Right atrium auricular region (tissue), 2 donors: ENCODE measurements at places on chromosomes 11 and 22.

DNA sequence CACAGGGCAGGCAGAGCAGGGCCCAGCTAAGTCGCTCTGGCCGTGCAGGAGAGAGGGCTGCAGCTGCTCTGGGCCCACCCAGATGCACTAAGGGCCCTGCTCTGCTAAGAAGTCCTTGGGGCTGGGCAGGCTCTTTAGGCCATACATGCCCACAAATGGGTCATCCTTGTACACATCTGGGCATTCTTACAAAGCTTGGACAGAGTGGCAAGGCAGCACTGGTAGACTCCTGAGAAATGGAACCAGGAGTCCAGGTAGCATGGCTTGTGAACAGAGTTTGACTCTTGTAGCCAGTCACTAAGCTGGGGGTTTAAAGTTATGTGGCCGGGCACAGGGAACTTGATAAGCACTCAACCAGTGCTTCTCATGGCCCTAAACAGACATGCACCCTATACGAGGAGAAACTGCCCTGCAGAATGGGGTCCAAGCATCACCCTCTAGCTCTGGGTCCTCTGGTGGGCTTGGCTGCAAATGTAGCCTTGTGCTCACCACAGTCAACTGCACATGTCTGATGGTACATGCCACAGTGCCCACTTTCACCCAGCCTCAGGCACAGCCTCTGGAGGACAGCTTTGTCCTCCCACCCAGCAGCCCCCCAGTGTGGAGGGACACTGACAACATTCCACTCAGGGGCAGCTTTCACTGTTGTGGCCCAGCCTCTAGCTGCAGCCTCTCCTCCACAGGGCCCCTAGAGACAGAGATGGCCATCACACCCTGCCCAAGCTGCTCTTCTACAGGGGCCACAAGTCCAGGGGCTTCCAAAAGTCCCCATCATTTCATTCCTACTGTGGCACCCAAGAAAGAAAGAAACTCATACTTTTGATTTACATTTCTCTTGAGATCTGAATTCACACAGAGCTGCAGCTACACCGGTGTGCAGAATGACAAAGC is 75.2 kb downstream of the DGCR2 start:
- DNase-seq: no peak

- no peak for DNase-seq
These were observed 9.5 kb downstream of the USP28 start for GRCh38 chr11:113865873-113866272.

GRCh38 chr11:117145393-117145761 is 1.3 kb downstream of the PAFAH1B2 start:
- no peak for DNase-seq

DNA sequence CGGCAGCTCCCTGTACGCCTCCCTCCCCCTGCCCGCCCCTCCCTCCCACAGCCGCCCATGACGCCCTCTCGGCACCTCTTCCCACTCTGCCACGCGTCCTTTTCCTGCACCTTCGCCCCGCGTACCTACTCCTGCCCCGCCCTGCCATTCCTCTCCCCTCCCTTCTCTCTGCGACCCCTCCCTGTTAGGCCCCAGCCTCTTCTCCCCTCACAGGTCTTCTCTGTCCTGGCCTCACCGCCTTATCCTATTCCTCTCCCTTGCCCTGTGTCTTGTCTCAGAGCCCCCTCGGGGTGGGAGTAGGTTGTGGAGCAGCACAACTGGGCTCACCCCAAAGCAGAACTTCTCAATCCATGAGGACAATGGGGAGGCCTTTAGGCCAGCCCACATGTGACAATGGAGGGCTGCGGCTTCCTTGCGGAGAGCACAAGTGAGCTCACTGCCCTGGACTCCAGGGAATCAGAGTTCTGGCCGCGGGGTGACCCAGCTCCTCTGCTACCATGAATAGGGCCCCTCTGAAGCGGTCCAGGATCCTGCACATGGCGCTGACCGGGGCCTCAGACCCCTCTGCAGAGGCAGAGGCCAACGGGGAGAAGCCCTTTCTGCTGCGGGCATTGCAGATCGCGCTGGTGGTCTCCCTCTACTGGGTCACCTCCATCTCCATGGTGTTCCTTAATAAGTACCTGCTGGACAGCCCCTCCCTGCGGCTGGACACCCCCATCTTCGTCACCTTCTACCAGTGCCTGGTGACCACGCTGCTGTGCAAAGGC is 539 bp downstream of the SLC35C1 start:
- DNase-seq: no peak

GRCh38 chr11:110454609-110455008 is 24.9 kb downstream of the FDX1 start:
- no peak for DNase-seq

DNA sequence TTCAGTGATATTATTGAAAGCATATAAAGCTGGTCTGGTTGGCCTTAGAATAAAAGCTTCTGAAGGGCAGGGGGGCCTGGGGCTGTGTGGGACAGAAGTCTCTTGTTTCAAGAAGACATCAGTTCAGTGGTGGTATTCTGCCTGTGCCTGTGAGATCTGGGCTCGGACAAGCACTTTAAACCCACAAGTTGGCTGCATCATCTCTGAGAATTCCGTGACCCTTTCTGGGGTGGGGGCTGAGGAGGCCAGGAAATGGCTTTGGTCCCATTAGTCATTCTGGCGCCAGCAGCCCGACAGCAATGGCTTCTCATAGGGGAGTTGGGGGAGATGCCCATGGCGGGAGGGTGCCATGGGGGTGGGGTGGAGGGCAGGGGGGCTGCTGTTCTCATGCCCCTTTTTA is 104.1 kb downstream of the PKNOX2 start:
- no peak for DNase-seq

GRCh38 chr11:60158636-60159035 is 24.2 kb downstream of the MS4A6A start:
- no peak for DNase-seq

DNA sequence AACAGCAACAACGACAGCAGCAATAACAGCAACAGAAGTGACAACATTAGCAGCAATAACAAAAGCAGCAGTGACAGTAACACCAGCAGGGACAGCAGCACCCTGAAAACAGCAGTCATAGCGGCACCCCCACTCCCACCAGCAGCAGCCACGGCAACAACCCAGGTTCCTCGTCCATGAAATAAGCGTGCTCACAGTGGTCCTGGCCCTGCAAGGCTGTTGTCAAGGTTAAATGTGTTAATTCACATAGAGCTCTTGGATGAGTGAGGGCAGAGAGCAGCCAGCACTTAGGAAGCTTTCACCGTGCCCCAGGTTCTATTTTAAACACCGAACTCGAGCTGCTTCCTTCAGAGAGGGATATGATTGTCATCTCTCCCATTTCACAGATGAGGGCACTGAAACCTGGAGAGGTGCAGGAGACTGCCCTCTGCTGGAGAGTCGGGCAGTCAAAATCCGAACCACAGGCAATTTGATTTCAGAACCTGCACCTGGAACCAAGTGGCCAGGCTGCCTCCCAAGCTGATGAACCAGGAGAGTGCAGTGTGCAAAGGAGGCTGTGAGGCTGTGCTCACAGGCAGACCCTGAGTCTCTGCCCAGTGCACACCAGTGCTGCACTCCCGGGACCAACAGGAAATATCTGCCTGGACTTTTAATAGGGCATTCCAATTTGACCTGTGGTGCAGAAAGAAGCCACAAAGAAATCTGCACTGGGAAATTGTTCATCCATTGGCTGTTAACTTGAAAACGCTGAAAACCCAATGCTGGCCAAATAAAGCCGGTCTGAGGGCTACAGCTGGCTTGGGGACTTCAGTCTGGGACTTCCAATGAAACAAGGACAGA is 22.9 kb upstream of the FGF3 start:
- no peak for DNase-seq

GRCh38 chr11:22084056-22084455 is 108.8 kb upstream of the ANO5 start:
- no peak for DNase-seq
